ENCODE measurements at places on chromosomes 16 and 17. TPM values are rescaled to one million over a fixed set of nuclear protein-coding genes. Genes with fewer than 3 reads are reported as not detected.

Gene KARS1
- 188 TPM for total RNA-seq

Gene SSTR5
- total RNA-seq, result 0.25 TPM

Gene PDE6G
- 1.5 TPM for total RNA-seq

Gene MYL4
- total RNA-seq, result 0.17 TPM

Gene TMEM92
- 28.6 TPM for total RNA-seq

Gene PPY
- total RNA-seq, result not detected

Gene NKD1
- total RNA-seq, result 0.54 TPM

All from A549 treated with RU486 at 1 μM for 4 hours (cell line).